ENCODE measurements at places on chromosomes 16 and 17. TPM values are rescaled to one million over a fixed set of nuclear protein-coding genes. Genes with fewer than 3 reads are reported as not detected.

Gene RNF227
- total RNA-seq = 10.8 TPM

Gene TK1
- total RNA-seq = 1.7 TPM

Gene SHCBP1
- total RNA-seq = 3.7 TPM

Gene KRT222
- 4.7 TPM for total RNA-seq

Gene NACA2
- not detected for total RNA-seq

Gene SCARF1
- 2.5 TPM for total RNA-seq

Gene KRTAP2-2
- not detected for total RNA-seq
